ENCODE measurements at places on chromosomes 4 and X.

DNA sequence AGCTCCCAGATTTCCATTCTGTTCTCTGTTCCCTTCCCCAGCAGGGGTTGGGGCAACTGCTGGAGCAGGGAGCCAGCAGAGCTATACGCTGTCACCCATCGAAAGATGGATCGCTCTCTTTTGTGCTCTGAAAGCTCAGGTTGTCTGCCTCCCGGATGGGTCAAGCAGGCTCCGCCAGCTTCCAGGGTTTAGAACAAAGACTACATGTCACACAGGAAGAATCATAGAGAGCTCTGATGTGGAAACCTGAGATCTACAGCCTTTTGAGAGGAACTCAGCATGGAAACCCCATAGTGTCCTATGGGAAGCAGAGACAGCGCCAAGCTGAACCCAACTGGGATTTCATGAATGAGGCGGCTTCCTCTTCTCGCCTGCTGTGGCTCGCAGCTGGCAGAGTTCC lies 205.4 kb downstream of the HS3ST1 start:
- no peak for DNase-seq

GRCh38 chr4:141802333-141802732 lies 165.9 kb downstream of the IL15 start:
- no peak for DNase-seq

DNA sequence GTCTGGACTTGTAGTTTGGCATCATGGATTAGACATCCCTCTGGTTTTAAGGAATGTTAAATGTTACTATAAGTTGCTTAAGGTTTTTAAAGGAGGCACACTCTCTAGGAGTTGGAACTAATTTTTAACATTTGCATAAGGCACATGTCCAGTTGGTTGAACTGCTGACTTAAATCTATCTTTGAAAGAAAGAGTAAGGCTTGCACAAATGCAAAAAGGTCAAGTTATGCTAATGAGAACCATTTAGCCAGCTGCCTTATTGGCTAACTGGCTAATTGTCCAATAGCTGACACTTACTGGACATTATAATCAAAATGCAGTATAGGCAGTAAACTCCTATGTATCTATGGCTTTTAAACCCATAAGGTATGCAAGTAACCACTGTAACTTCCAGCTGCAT lies 206.1 kb upstream of the TTC29 start:
- DNase-seq: no peak

GRCh38 chr4:3310301-3311094 lies 17.7 kb downstream of the RGS12 start:
- DNase-seq: no peak

GRCh38 chr4:35934320-35934981 lies 309.9 kb downstream of the ARAP2 start:
- no peak for DNase-seq

DNA sequence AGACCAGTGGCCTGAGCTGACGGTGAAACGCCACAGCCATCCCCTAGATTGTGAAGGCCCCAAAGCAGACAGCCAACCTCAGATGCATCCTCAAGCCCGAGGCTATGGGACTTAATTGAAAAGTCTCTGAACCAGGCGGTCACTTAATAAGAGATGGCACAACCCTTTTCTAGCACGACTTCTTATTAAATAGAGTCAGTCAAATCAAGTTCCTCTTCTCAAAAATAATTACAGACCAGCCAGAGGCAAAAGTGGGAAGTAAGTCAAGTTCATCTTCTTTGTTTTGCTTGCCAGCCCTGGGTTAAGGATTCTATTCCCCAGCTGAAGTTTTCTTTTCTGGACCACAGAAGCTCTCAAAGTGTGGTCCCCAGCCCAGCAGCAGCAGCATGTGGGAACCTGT lies 9.7 kb upstream of the SH3KBP1 start:
- DNase-seq: no peak

DNA sequence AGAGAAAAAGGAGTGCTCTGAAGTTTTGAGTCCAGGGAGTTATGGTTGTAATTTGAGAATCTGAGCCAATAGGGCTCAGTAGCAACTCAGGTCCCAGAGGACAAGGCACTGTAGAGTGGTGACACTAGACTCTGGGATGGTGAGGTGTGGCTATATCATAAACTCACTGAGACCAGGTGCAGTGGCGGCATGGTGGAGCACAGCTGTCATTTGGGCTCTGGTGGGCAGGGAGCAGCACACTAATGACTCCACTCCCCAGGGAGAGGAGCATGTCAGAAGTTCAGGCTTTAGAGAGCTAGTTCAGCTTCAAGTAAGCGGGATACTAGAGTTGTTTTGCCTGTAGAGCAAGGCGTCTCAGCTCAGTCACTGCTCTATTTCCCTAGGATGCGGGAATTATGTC lies 165.4 kb upstream of the USP38 start:
- no peak for DNase-seq

- DNase-seq: peak; percentile 38
Measured at GRCh38 chr4:37767546-37767945, 58.9 kb upstream of the PGM2 start.

DNA sequence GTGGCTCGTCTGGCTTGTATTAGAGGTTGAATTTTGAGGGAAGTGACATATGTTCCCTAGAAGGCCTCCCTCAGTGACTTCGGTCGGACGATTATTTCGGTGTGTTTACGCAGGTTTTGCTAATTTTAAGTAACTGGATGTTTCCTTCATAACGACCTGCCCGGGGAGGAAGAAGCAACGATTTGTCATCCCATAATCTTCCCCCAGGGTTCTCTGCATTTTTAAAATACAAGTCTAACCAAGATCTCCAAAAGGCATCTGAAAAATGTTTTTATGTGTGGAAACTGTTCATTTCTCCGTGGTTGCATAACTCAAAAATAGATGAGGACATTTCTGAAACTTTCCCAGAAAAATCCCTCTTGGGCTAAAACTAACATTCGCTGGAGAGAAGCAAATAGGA lies 195.4 kb downstream of the SHOX start:
- no peak for DNase-seq

GRCh38 chr4:32025851-32026459 lies 1305.8 kb downstream of the PCDH7 start:
- DNase-seq: no peak

DNA sequence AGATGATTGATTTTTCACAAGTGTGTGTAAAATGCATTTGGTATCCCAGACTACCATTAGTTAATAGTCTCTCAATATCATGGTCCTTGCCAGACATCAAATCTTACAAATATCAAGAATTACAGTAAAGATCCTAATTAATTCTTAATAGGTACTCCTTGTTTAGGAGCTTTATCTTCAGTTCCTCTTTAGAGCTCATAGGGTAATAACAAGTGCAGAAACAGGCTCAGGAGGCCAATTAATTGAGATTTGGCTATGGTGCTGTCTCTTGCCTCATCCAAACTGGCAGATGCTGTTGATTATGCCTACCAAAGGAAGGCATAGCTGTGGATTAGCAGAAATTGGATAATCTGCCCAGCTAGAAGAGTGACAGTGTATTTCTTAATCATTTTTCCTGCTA lies 6.9 kb downstream of the MTMR1 start:
- DNase-seq: no peak

DNA sequence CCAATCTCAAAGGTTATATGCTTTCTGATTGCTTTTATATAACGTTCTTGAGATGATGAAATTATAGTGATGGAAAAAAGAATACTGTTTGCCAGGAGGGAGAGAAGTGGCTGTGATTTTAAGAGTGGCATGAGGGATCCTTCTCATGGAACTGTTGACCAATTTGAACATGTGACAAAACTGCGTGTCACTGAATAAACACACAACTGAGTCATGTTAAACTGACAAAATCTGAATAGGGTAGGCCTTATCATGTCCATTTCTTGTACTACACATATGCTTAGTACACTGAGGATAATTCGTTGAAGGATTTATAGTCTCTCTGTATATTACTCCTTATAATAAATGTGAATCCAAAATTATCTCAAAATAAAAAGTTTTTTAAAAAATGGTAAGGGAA lies 22.2 kb upstream of the HSPA4L start:
- no peak for DNase-seq

GRCh38 chr4:145565328-145565727 lies 53.9 kb upstream of the MMAA start:
- no peak for DNase-seq

- DNase-seq: no peak
Measured at GRCh38 chrX:17038681-17039161, 92.3 kb downstream of the REPS2 start.

DNA sequence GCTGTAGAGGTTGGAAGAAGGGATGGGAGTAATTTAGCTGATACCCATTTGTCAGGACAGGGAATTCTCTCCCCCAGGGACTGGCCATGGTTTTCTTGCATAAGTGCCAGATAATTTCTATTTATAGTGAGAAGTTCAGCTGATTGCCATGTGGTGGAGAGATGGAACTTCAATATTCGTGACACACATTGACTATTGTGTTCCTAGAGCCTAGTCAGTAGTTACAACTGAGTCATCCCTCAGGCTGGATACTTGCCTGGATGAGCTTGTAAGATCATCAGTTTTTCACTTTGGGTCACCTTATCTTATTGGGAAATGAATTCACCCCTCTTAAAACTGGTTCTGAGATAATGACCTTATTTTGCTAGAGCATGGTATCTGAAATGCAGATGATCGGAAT lies 32.2 kb downstream of the CFAP299 start:
- DNase-seq: no peak

GRCh38 chrX:129769467-129770154 lies 10.1 kb upstream of the SASH3 start:
- no peak for DNase-seq

- DNase-seq: no peak
Measured at GRCh38 chr4:2961811-2962441, 1.3 kb downstream of the NOP14 start.

GRCh38 chrX:39050427-39050826 lies 249.2 kb downstream of the MID1IP1 start:
- no peak for DNase-seq

GRCh38 chr4:39047681-39048080 lies 14.4 kb upstream of the KLHL5 start:
- DNase-seq: no peak

DNA sequence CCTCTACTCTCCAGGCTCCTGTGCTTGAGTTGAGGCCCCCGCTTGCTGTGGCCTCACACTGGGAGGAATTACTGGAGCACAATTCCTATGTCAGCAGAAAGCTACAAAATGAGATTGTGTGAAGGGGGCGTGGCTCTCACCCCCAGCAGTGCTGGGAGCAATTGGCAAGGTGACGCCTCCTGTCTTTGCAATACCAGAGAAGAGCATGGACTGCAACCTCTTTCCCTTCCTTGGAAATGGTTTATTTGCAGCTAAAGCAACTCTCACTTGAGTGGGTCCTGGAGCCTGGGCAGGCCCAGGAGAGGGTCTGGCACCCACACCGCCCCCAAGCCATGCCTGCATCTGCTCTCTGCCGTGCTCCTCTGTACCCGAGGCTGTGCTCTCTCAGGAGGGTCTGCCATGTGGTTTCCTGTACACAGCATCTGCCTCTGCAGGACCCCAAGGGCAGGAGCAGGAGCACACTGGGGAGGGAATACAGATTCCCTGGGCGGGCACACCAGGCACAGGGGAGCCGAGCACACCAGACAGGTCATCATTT lies 32.9 kb upstream of the HGFAC start:
- DNase-seq: no peak

GRCh38 chrX:121782544-121782943 lies 735.1 kb downstream of the GLUD2 start:
- DNase-seq: no peak

DNA sequence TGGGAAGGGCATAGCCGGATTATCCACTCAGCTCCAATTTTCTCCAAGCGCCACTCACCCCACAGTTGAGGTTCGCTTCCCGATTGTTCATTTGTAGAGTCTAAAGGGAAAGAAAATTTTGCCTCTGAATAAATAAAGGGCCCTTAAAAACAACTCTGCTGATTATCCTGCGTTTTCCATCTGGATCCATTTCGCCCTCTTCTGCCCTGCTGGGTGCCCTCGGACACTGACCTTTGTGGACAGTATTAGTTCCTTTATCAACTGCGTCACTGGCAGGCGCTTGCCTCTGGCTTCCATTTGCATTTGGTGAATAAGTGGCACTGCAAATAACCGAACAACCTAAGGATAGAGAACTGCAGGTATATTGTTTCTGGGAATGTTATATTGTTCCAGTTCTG lies 10.1 kb downstream of the GSX2 start:
- DNase-seq: no peak

DNA sequence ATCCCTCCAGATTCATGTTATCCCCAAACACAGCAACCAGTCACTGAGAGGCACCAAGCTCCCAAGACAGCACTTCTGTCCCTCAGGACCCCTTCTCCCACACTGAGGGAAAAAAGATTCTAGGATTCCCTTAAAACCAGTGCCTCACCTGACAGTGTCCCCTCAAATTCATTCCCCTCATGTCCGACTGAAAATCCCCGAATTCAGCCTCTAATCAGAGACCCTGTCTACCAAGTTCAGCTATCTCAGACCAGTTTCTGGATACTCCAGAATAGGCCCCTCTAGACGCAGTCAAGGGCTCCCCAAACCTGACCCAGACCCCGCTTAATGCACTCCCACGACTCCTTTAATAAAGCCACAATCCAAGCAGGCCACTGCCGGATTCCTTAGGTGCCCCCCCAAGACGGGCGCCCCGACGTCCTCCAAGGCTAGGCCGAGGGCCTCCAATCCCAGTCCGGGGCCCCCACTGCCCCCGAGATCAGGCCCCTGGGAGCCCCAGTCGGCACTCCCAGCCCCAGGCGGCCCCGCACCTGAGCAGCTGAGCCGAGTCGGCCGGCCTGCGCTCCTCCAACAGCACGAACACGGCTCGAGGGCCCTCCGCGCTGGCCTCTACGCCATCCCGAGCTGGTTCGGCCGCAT lies 457 bp downstream of the TFE3 start:
- DNase-seq: no peak

DNA sequence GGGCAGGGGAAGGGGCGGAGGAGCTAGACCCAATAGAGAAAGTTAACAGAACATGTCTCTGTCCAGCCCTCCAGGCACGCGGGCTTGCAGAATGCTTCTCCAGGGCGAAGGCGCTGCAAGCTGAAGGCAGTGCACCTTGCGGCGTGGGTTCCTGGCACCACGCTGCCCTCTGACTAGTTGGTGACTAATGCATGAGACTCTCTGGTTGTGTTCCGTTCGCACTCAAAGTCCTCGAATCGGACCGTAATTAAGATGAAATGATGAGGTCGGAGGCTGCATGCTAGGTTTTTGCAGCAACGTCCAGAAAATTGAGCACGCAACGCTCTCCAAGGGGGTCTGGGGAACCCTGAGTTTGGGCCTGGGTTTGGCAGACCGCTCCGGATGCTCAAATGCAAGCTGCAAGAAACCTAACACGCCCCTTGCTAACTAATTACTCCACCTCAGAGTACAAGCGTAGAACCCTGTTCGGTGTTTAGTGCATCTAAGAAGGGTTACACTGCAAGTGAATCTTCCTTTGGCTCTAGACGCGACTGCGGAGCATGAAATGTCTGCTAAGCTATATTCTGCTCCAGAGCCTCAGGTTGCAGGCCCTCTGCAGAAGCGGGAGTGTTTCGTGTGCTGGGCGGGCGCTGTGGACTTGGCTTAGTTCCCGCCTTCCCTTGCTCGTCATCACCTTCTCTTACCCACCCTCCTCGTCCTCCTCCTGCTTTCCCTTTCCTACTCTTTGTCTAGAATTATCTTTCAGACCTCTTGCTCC lies 57.1 kb upstream of the NKAP start:
- DNase-seq: no peak

- DNase-seq: no peak
Measured at GRCh38 chr4:100081491-100081890, 108.8 kb downstream of the DDIT4L start.

Data from omental fat pad (tissue), 4 donors.